ENCODE measurements at places on chromosomes 2 and 18.
A peak's percentile ranks its signal among the peaks of the same experiment; 100 is the strongest.

- no peak for DNase-seq
Measured at GRCh38 chr2:86617738-86618137, 5.9 kb downstream of the RNF103 start.

DNA sequence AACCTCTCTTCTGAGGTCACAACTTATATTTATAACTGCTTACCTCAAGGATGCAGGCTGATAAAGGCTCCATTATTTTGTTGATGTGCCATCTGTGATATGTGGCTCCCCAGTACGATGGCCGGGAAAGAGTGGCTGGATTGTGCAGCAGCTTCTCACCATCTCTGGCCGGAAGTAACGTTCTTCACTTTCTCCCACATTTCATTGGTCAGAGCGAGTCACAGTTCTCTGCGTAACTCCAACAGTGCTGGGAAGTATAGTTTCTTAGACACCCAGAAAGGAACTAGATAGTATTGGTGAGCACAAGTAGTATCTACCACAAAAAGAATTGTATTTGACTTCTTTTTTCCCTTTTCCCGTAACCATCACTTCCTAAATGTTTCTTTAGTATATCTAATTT is 28.7 kb downstream of the ZSWIM2 start:
- no peak for DNase-seq

GRCh38 chr2:26892133-26892532 is 44.2 kb downstream of the DPYSL5 start:
- DNase-seq, result no peak

DNA sequence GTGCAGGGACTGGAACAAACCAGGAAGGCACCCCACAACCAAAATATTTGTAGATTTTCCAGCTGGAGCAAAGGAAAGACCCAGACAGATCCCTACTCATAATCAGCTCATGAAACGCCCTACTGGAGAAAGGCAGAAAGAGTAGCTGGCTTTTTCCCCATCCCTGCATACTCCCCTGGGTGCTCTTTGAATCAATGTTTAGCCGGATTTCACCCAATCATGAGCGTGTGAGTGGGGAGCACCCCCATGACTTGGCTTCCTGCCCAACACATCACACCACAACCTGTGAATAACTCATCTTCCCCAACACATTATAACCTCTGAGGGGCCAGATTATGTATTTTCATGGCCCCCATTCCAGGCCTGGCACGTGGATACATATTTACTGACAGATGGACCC is 35.1 kb upstream of the SLC14A1 start:
- DNase-seq, result peak; percentile 63

- no peak for DNase-seq
Measured at GRCh38 chr2:54207666-54208195, 48.3 kb downstream of the TSPYL6 start.

Measured in naive thymus-derived CD8-positive, alpha-beta T cell (primary cell).